RWPE2 (cell line): ENCODE measurements at places on chromosomes 3 and 15.

DNA sequence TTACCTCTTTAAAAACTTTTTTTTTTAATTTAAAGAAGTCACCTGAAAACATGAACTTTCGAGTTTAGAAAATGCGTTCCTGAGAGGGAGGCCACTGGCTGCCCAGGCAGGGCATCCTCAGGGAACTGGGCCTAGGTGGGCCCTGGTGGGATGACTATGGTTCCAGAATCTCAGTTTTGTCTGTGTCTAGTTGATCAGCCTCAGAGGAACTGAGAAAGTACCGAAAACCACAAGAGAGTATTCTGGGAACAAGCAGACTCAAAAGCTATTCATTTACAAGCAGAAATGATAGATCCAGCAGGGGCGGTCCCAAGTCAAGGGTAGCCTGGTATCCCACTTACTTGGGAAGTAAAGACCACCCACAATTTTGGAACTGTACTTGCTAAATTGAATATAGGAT, 10.5 kb downstream of the WWTR1 start:
- DNase-seq, result no peak

DNA sequence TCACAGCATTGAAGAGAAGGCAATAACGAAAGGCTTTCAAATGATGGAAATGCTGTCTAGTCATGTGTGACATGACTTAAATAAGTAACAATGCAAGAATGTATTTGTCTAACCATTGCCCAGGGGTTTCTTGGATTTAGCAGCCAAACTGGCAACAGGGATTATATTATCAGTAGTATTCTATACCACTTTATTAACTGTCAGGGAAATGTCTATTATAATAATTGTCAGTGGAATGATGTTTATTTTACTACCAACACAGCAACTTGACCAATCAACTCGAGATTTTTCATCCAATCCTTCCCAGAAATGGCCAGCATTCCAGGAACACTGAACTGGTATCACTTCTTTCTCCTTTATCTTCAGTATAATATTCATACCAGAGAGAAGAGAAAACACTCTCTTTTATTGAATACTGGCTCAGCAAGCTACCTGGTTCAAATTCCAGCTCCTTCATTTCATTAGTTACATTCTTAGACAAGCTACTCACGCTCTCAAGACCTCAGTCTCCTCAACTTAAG, 66.2 kb downstream of the FOXP1 start:
- no peak for DNase-seq

DNA sequence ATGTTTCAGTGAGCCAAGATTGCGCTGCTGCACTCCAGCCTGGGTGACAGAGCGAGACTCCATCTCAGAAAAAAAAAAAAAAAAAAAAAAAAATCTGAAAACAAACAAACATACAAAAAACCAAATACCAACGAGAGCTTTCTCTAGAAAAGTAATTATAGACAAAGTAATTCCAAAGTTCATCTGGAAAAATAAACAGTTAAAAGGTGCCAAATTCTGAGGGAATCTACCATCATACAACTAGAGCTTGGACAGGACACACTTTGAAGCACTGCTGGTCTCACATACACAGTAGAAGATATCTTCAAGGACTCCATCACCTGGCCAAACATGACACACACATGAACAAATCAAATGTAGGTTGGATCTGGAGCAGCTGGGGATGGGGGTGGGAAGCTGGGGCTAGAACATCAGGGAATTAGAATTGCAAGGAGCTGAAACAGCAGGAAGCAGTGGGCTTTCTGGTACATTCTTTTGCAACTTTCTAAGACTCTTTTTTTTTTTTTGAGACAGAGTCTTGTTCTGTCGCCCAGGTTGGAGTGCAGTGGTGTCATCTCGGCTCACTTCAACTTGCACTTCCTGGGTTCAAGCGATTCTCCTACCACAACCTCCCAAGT, 41.1 kb upstream of the CTSH start:
- no peak for DNase-seq

DNA sequence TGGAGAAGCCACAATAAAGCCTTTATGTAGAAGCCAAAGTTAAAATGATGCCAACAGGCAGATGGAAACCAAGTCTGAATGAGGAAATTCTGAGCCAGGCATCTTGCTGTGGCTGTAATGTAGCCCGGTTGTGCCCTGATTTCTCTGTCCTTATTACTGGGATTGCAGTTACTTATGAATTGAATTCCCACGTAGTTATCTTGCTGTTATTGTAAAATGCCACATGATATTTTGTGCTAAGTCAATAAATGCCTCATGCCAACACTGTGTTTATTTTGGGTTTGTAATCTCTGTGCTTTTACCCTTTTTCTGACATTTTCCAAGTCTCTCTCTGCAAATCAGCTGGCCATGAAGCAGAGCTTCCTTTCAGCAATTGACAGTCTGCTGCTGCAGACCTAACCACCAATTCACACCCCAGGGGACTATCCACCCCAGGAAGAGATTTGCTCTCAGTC, 486.1 kb upstream of the GOLIM4 start:
- no peak for DNase-seq

GRCh38 chr3:43024181-43024885, 45.2 kb downstream of the GASK1A start:
- no peak for DNase-seq

- no peak for DNase-seq
Measured at GRCh38 chr3:118607915-118608820, 426.5 kb downstream of the IGSF11 start.

GRCh38 chr15:70643783-70644125, 119.6 kb downstream of the UACA start:
- no peak for DNase-seq

DNA sequence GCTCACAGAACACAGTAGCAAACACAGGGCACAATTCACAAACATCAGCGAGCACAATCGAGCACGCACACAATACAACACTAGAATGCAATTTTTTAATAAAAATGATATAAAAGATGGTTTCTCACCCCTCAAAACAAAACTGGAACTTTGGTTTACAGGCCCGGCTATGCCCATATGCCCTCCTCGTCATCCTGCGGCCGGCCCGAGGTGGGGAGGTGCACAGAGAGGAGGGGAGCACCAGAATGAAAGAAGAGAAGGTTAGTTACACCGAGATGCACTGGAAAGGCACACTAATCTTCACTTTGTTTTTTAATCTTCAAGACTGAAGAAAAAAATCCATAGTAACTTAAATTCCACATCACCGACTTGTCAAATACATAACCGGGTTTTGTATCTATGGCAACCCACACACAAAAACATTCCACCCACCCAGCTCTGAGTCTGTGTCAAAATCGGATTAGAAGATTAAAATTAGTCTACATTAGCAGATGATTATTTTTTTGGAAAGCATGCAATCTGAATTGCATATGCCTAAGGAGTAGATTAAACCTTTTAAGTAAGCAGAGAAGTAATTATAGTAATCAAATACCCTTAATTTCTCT, 196.7 kb upstream of the WNT5A start:
- no peak for DNase-seq

GRCh38 chr3:21839592-21839991, 88.6 kb upstream of the ZNF385D start:
- no peak for DNase-seq

DNA sequence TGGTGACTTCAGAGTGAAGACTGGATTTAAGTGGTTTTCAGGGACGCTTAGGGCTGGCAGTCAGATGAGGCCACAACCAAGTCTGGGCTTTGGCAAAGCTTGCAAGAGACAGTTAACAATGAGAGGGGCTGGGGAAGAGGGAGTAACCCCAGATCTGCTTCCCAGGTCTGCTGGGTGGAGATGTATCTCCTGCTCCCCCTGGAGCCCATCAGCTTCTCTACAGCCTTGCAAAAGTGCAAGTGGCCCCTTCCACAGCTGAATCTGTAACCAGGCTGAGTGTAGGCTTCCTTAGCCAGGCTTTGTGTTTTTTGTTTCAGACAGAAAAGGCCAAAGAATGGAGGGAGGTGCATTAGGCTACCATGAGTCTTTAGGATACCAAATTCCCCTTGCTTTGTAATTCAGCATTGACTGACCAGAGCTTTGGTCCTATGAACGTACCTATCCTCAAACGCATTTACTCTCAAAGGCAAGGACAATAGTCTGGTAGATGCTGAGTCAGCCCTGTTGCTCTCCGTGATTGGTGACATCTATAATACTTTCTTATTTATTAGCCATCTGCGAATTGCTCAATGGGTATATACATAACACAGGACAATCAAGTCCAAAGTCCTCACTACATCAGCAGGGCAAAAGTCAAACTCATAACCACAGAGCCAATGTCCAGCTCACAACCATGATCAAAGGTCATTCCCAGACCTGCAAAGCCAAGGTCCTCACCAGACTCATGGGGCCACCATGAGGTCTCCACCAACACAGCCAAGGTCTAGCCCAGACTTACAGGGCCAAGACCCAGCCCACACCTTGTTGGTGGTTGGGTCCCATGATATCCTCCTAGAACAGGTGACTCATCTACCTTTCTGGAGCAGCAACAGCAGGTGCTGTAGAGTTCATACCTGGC, 17.1 kb downstream of the CCDC13 start:
- DNase-seq, result peak; percentile 13

- no peak for DNase-seq
Measured at GRCh38 chr15:32857732-32858131, 139.9 kb downstream of the GREM1 start.

DNA sequence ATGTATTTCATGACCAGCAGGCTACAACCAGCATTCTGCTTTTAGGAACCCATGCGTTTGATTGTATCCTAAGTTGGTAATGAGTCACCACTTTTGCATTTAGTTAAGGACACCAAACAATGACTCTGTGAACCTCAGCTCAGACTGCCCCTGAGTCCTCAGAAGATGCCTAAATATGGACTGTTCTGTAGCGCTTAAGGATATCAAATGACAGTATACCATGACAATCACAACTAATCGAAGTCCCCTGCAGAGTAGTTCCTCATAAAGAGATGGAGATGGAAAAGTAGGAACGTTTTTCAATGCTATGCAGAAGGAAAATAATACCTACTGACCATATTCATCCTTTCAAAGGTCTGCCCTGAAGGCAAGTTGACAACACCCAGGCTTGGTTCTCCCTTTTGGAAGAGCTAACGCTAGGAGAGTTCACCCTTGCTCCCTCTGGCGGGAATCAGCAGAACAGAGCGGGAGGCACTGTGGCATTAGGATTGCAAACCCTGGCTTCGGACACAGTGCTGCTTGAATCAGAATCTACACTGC, 508.6 kb downstream of the FHIT start:
- DNase-seq, result no peak

DNA sequence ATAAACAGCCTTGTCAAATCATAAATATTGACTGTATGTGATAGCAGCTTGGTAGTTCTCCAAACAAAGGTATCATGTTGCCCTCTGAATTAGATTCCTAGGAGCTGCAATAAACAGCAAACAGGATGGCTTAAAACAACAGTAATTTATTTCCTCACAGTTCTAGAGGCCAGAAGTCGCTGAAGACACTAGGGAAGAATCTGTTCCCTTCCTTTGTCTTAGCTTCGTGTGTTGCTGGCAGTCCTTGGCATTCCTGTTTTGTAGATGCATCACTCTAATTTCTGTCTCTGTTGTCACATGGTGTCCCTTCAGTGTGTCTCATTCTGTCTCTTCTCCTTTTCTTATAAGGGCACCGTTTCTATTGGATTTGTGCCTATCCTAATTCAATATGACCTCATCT, 679.3 kb downstream of the OTOL1 start:
- DNase-seq, result no peak

DNA sequence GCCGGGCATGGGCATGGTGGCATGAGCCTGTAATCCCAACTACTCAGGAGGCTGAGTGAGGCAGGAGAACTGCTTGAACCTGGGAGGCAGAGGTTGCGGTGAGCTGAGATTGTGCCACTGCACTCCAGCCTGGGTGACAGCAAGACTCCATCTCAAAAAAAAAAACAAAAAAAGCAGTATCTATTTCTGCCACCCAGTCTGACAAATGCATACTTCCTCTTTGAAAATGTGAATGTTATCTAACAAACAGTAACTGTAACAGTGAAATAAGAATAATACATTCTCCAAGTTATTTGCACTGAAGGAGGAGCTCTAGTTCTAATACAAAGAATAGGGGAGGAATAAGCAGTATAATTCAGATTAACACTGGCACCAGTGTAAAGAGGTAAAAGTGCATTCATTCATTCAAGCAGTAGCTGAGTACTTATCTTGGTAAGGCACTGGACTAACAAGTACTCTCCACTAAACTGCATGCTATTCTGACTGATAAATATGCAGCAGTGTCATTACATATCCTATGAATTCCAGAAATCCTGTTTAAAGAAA, 12.9 kb downstream of the VPS13C start:
- no peak for DNase-seq

DNA sequence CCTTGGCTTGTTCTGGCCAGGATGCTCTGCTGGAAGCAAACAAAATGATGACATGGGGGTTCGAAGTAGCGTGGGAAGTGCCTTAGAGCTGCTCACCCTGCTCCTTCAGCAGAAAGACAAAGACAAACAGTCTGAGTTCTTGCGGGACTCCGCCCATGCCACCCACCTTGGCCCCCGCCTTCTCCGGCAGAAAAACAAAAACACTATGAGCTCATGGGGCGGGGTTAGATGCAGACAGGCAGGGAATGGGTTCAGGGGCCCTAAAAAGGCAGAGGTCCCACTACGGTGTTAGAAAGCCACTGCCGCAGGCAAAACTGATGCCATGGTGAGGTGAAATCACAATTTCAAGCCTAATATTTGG, 9.7 kb upstream of the NCKIPSD start:
- no peak for DNase-seq

DNA sequence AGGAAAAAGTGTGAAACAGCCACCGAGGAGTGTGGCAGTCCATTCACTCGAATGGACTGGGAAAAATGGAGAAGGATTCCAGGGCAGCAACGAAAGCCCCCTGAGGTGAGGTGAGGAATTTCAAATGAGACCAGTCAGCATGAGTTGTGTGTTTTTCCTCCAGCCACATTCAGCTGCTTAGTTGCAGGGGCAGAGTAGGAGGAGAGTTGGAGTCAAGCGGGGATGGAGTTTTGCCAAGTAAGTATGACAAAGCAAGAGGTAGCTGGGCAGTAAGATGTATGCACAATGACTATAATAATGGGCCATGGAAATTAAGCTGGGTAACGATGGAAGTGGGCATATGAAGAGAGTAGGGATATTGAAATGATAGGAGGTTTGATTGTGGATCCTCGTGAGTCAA, 64.4 kb downstream of the CCDC54 start:
- no peak for DNase-seq

- no peak for DNase-seq
Measured at GRCh38 chr15:49265911-49266310, 95.9 kb downstream of the GALK2 start.

- DNase-seq, result no peak
Measured at GRCh38 chr3:173893066-173893465, 495.5 kb downstream of the NLGN1 start.

- DNase-seq, result no peak
Measured at GRCh38 chr3:110577854-110578253, 493.8 kb upstream of the NECTIN3 start.
